ENCODE measurements at places on chromosomes 4 and X.

DNA sequence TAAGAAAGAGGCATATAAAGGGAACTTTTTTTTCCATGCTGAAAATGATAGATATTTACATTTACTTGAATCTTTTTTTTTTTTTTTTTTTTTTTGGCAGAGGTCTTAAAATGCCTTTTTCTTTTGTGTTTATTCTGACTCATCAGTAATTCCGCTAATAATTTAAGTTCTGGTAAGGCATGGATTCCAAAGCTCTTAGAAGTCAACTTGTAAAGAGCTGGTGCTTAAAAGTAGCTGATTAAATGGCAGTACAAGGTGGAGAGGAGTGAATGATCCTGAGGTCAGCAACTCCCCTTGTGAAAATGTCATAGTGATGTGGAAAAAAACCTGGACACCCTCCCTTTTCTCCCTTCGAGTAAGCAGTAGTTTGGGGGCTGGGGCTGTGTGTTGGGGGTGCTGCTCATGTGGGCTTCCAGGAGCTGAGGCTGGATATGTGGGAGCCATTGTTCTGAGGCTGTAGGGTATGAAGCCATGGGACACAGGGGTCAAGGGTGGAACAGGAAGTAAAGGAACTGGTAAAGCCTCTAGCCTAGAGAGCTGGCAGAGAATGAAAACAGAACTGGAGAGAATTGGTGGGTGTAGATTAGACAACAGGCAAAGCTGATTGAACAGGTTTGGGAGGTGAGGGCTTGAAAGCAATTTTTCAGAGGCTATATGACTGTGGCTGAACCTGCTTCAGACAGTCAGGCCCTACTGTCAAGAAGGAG, 41.0 kb upstream of the PITX2 start:
- no peak for DNase-seq

DNA sequence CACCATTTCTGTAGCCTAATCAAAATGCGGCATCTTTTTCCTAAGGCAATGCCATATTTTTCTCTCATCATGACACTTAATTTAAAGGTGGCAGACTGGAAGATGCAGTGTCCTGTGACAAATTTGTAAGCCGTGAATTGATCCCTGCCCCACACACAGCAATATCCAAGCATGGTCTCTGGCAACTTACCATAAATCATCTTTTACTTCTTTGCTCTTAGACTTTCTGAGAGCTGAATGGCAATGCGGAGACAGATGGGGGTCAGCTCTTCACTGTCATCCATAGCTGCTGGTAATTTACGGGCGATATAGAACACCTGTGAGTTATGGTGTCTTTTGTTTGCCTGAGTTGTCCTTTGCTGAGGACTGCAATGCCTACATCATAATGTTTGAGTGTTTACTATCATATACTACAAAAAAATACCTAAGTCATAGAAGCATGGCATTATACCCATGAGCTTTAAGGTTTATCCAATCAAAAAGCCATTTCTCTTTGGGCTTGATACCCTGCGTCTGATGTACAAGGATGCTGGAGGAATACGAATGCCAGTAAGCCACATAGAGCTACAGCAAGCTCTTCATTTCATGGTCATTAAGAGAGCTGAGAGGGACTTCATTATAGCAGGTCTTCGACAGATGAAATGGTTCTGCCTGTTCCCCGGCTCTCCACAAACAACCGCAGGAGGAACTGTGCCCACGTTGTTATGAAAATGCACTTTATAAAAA, 148.1 kb downstream of the TRIML1 start:
- no peak for DNase-seq

DNA sequence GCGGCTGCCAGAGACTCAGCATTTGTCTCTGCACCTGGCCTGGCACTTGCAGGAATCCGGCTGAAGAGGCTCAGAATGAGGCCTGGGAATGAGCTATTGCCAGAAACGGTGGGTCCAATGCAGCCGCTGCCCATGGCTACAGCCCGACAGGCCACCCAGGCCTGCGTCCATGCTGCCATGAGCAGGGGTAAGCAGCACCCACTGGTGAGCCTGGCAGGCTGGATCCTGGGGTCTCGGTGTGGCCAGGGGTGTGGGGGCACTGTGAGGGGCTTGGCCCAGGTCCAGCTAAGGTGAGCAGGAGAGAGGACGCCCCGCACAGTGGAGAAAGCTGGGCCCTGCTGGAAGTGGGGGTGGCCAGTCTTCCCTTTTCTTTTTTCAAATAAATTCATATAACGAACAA, 60.3 kb upstream of the MXD4 start:
- no peak for DNase-seq

GRCh38 chr4:83316459-83317165, 18.0 kb downstream of the HPSE start:
- no peak for DNase-seq

- DNase-seq: peak; percentile 60
Observed at GRCh38 chr4:6917461-6918271, 8.0 kb downstream of the TBC1D14 start.

DNA sequence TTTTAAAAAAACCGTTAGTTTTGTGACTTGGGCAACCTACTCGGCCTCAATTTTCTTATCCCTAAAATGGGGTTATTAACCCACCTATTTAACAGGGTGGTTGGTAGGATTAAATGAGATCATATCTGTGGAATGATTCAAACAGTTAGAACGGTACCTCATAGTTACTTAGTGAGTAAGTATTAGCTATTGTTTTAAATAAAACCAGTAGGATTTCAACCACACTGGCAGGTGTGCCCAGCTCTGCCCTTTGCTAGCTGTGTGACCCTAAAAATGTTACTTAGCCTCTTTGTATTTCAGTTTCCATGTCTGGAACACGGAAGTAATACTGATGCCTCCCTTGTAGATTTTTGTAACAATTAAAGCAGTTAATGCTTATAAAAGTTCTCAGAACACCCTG, 225.8 kb upstream of the SPRY1 start:
- DNase-seq: no peak

DNA sequence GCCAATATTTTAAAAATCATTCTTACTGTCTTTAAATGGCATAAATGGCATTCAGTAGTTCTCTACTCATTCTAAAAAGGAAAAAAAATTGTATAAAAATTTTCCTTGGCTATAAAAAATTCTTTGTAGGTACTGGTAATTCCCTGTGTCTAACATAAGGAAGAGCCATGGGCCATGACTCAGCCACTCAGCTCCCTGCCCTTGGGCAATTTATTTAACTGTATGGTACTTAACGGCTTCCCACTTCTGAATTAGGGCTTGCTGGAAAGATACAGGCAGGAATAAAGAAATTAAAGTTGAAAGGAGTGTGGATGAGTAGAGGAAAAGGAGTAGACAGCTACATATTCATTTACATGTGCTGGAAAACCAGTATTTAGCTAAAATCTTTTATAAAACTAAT, 30.6 kb downstream of the ABHD18 start:
- DNase-seq: no peak

GRCh38 chr4:24963277-24963676, 50.4 kb upstream of the CCDC149 start:
- DNase-seq: no peak

GRCh38 chr4:135705343-135705742, 1503.8 kb upstream of the PABPC4L start:
- no peak for DNase-seq

- DNase-seq: no peak
Observed at GRCh38 chr4:177271915-177272766, 37.5 kb upstream of the NEIL3 start.

DNA sequence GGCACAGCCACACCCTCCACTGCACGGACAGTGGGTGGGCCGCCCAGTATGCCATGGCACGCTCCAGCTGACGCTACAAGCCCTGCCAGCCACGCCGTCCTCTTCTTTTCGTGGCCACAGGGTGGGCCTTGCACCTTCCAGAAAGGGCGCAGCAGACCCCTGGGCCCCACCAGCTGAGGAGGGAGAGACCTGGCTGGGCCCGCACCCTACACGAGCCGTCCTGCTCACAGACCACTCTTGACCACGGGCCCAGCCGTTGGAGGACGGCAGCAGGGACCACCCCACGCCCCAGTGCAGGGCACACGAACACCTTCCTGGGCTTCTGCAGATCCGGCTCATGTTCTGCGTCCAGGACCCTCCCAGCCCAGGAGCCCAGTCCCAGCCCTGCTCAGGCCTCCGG, 27.1 kb downstream of the FAM53A start:
- no peak for DNase-seq

All from naive B cell (primary cell).